ENCODE measurements at places on chromosomes 3 and 15.
A peak's percentile ranks its signal among the peaks of the same experiment; 100 is the strongest.

DNA sequence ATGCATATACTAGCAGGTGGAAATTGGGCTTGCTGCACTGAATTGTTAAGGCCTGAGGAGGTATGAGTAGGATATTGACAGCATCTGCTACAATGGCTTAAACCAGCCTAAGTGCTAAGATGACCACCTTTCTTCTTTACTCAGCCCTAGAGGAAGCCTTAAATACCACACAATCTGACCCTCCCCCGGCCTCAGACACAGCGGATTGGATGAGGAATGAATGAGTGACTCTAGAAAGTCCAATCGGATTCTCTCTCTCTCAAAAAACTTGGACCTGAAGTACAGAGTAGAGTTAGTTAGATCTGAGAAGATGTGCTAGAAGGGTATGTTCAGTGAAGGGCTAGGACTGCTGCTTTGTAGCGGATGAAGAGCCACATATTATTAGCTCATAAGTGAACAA is 39.9 kb upstream of the C3orf49 start:
- DNase-seq = no peak

GRCh38 chr3:149120051-149120972 is 9.1 kb upstream of the HPS3 start:
- peak; percentile 5 for DNase-seq

- DNase-seq = no peak
Measured at GRCh38 chr3:71586810-71587242, 3.3 kb upstream of the FOXP1 start.

DNA sequence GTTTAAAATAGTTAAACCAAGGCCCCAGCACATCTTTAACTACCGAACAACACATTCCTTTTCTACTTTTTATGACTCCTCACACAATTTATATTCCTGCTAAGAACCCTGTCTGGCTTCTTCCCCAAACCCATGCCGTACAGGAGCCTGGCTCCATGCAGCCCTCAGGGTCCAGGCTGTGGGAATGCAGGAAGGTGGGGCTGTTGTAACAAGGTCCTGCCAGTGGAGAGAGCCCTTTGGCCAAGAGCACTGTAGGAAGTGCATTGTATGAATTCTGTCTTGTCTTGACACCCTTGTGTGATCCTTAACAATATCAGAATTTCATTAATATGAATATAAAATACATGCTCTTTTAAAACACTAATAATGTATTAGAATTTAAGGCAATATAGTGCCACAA is 563.8 kb downstream of the TBL1XR1 start:
- no peak for DNase-seq

DNA sequence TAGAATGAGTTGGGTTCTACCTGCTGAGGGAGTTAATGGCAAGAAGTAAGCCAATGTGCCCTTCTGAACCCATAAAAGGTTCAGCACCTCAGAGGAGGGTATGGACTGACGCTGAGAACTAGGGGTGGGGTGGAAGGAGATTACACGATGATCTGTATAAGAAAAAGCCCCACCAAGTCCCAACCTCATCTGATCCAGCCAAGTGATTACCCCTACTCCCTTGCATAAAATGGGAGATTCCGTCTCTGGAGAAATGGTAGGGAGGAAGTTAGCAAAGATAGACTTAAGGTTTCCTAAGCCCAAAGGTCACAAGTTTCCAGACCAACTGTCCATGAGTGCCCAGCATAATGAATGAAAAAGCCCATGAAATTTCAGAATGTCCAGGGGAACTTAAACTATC is 7.1 kb upstream of the DVL3 start:
- DNase-seq = no peak

DNA sequence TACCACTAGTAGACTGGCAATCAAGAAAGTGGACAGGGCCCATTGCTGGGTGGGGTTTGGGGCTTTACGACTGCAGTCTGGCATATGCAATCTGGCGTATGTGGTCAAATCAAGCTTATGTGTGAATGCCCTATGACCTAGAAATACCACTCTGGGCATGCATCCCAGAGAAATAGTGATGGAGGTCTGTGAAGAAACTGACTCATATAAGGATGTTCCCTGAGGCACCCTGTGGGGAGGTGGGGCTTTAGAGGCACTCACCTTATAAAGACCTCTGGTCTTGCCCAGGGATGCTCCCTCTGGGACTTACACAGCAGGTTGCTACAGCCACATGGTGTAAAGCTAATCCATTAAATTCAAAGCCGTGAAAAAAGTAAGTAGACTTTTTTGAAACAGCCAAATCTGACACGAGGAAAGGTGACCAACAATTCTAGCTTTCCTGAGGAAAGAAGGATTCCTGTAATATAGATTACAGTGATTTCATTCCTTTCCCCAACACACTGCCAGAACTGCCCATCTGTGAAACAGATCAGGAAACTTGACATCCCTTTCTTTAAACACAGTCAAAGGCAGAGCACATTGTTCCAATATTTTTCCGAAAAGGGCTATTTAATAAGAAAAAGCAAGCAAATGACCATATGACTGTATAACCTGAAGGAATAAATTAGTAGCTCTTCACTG is 13.6 kb downstream of the RARRES1 start:
- DNase-seq = no peak

Measured in foreskin keratinocyte (primary cell).